ENCODE measurements at places on chromosomes 11 and 22.

DNA sequence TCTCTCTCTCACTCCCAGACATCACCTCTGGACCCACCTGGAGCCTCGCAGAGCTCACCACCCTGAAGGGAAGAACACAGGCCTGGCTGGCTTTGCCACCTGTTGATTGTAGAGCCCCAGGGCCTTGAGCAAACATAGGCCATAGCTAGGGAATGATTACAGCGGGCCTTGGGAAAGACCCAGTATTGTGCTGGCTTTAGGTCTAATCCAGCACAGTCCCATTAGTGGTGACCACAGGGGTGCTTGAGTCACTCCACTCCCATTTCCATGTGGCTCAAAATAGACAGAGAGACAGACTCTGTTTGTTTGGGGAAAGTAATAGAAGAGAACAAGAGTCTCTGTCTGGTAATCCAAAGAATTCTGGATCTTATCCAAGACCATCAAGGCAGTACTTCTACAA, 42.7 kb upstream of the FAM181B start:
- DNase-seq = no peak

- DNase-seq = no peak
Measured at GRCh38 chr11:9396310-9396709, 11.9 kb downstream of the IPO7 start.

DNA sequence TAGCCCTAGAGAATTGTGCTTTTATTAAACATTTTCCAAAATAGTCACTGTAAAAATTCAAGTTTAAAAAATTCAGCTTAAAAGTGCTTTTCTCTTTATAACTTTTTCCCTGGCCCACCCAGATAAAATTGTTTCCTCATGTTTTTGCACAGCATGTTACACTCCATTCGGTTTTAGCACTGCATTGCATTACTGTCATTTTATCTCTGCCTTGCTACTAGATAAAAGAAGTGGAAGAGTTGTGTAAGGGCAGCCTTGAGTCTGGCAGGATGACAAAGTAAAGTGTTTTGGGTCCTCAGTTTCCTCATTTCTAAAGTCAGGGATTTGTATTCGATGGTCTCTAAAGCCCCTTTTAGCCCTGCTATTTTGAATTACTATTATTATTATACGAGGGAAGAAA, 99.8 kb downstream of the ATM start:
- DNase-seq = no peak

DNA sequence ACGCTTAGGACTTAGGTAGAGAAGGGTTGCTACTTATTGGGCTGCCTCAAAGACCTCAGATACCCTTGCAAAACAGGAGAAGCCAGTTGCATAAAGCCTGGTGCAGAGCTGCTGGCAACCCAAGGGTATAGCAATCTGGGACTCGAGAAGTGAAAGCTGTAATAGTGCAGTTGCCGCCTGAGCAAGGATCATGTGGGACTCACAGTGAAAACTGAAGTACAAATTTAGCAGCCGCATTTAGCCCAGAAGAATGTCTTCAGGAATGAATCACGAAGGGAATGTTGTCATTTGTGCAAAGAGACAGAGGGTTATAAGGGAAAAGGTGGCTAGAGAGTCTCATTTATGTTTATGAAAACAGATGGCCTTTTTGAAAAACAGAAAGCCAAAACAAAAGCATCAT, 267.2 kb downstream of the TENM4 start:
- DNase-seq = no peak

GRCh38 chr11:96033095-96033494, 109.2 kb upstream of the MTMR2 start:
- no peak for DNase-seq

GRCh38 chr11:4381901-4382300, 11.6 kb downstream of the TRIM21 start:
- no peak for DNase-seq

DNA sequence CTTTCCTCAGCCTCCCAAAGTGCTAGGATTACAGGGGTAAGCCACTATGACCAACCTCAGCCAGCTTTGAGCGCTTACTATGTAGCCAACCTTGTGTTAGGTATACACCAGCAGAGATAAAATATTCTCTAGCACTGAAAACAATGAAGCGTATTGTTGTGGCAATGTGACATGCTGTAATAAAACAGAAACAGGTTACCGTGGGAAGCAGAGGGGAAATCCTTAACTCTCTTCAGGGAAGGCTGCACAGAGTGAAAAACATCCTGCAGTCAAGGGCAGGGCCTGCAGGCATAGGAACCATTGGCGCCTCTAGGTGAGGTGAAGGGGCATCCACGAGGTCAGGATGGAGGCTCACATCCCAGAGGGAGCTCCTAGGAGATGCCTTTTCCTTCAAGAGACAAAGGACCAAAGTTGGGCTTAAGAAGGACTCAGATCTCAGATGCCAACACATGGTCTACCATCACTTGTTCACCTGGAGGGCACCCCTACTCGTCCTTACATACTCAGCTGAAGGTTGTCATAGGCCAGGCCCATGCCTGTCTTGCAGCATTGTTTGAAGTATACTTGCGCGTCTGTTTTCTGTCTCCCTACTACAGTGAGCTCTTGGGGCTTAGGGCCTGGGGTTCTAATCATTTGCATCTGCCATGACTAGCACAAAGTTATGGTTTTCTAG, 8.0 kb downstream of the POLD4 start:
- no peak for DNase-seq

DNA sequence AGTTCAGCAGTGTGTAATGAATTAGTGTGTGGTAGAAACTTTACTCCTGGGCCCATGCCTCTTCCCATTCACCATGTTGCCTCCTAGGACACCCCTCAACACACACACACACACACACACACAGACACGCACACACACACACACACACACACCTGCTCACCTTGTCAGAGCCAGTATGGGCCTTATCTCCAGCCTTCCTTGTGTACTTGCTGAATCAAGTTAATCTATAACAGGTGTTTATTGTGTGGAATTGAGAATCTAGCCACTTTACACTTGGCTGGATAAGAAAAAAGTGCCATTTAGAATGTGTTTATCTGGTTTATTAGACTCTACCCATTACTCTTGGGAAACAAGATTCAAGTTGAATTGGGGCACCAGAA, 14.5 kb upstream of the ZDHHC13 start:
- no peak for DNase-seq

- DNase-seq = no peak
Measured at GRCh38 chr11:82792319-82792718, 58.7 kb upstream of the FAM181B start.

DNA sequence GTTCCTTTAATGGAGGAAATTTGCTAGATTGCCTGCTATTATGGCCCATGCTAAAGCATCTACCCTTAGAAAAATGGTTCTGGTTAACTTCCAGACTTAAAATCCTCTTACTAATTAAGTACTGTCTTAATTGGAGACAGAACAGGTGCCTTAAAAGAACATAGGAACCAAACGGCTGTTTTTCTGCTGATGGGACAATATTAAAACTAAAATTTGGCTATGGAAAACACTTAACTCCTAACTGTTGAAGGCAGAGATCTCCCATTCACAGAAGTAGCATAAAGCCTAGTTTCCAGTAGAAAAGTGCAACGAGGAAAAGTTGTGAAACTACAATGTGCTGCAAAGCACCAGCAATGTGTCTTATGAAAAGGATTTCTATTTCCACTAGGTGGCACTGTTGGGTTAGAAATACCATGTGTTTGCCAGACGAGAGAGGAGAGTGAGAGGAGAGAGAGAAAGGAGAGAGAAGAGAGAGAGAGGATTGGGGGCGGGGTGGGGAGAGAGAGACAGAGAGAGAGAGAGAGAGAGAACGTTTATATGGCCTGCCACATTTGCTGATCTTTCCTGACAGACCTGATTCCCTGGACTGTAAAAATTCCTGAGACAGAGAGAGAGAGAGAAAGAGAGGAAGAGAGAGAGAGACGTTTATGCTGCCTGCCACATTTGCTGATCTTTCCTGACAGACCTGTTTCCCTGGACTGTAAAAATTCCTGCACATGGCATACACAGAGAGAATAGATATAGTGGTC, 51.5 kb downstream of the FAM181B start:
- DNase-seq = no peak

DNA sequence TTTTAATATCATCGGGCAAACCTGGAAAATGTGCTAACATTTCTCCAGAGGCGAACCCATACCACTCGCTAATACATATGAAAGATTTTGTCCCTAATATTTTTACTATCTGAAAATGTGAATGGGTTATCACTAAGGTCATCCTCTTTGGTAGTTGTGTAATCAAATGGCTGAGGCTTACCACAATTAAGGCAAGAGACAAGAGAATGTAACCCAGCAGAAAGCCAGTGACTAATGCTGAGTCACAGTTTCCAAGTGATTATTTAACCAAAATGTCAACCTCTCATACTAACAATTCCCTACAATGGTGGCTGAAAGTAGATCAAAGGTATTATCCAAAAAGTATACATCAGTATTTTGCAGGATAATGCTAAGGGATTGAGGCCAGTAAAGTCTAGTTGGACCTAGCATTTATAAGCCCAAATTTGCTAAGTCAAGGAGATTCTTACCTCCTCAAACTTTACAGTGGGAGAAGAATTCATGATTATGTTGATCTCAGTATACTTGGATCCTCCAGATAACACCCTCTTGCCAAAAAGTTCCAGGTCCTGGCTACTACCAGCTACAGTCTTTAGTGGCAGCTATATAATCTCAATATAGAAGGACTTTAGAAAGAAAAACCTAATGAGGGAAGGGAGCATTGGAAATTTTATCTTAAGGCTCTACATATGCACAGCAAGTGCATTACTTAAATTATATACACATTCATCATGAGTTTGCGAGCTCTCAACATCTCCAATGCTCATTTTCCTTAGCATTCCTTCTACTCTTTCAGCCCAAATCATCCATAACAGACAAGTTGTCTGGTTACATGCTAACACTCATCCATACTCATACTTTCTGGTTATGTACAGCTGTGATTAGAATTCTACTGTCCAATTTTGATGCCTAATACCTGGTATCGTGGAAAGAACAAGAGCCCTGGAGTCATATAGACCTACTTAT, 25.4 kb downstream of the SIK3 start:
- DNase-seq = no peak

GRCh38 chr11:31601635-31602282, 92.2 kb downstream of the ELP4 start:
- DNase-seq = no peak

GRCh38 chr11:10050561-10050960, 243.5 kb downstream of the SBF2 start:
- DNase-seq = no peak

GRCh38 chr22:26259510-26259909, 90.2 kb downstream of the SEZ6L start:
- DNase-seq = no peak

All from stimulated activated CD4-positive, alpha-beta T cell treated with anti-CD3 and anti-CD28 coated beads, TNF-alpha, amount 100 ng/mL, for 1 hour (primary cell).